ENCODE measurements at places on chromosomes 12 and 14. TPM values are rescaled to one million over a fixed set of nuclear protein-coding genes. Genes with fewer than 3 reads are reported as not detected.

Gene LRRC43
- polyA plus RNA-seq = not detected

Gene C3AR1
- 6.5 TPM for polyA plus RNA-seq

Gene KDM2B
- 19.4 TPM for polyA plus RNA-seq

Gene FSCB
- not detected for polyA plus RNA-seq

Gene CCDC88C
- polyA plus RNA-seq = 23.4 TPM

Gene HOXC6
- not detected for polyA plus RNA-seq

Gene RAD51B
- 18.9 TPM for polyA plus RNA-seq

Gene COCH
- 0.47 TPM for polyA plus RNA-seq

Gene LMO3
- not detected for polyA plus RNA-seq

Gene RPL10L
- polyA plus RNA-seq = not detected

Gene PPP4R3A
- polyA plus RNA-seq = 75.3 TPM

Gene PLCZ1
- not detected for polyA plus RNA-seq

Gene CMA1
- not detected for polyA plus RNA-seq

Measured in naive thymus-derived CD8-positive, alpha-beta T cell (primary cell).